Muscle of leg (tissue), 16 donors: ENCODE measurements at places on chromosomes 7 and 10. TPM values are rescaled to one million over a fixed set of nuclear protein-coding genes. Genes with fewer than 3 reads are reported as not detected.

- no peak for DNase-seq
- H3K36me3 ChIP-seq = no peaks in the 10 kb centered on the region
- H3K4me3 ChIP-seq = no peak overlapping the region
- H3K4me1 ChIP-seq = peaks cover 34% of the 10 kb centered on the region
- peaks cover 3% of the 10 kb centered on the region for H3K27me3 ChIP-seq
Observed at GRCh38 chr10:44471410-44471809, 86.5 kb upstream of the CXCL12 start.

The MPP7 gene
- total RNA-seq = 4.8 TPM

DNA sequence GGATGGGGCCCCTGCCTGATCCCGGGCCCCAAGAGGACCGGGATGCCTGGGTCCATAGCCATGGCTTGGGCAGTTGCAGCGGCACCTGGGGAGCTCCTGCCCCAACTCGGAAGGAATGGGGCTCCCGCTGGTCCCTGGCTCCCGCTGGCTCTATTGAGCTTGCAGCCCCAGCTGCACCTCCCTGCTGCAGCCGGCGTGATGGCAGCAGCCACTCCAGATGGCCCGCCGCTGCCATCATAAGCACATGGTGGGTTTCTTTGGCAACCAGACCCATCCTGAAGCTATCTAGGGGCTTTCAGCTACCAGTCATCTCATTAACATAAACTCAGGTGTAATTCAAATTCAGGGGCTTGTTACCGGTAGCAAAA lies 11.1 kb upstream of the DNMBP start:
- H3K4me1 ChIP-seq = peaks cover 27% of the 10 kb centered on the region
- no peak for DNase-seq
- H3K27ac ChIP-seq = no peak overlapping the region
- no peak overlapping the region for H3K4me3 ChIP-seq
- no peaks in the 10 kb centered on the region for H3K36me3 ChIP-seq
- H3K27me3 ChIP-seq = no peaks in the 10 kb centered on the region

The ACHE gene
- total RNA-seq = 21.5 TPM

GRCh38 chr7:88218836-88219605 lies 817 bp downstream of the SRI start:
- peaks cover 6% of the 10 kb centered on the region for H3K4me1 ChIP-seq
- no peaks in the 10 kb centered on the region for H3K27me3 ChIP-seq
- H3K4me3 ChIP-seq = peak overlapping the region; percentile 91
- DNase-seq = peak; percentile 87
- peak overlapping the region; percentile 80 for H3K27ac ChIP-seq

The NUTM2E gene
- 0.35 TPM for total RNA-seq

DNA sequence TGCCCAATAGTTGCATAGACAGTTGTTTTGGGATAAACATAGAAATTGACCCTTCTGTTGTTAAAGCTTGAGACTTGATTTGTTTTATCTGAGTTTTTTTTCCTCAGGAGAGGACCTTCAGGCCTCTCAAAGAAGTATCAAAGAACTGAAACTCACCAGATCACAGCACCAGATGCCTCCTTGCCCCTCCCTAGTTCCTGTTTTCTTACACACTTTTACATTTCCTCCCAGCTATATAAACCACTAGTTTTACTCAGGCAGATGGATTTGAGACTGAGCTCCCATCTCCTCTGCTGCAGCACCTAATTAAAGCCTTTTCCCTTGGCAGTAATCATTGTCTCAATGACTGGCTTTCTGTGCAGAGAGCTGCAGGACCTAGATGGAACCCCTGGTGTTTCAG lies 150.6 kb upstream of the NRG3 start:
- no peak overlapping the region for H3K4me3 ChIP-seq
- no peak for DNase-seq
- no peaks in the 10 kb centered on the region for H3K36me3 ChIP-seq
- H3K4me1 ChIP-seq = no peaks in the 10 kb centered on the region

DNA sequence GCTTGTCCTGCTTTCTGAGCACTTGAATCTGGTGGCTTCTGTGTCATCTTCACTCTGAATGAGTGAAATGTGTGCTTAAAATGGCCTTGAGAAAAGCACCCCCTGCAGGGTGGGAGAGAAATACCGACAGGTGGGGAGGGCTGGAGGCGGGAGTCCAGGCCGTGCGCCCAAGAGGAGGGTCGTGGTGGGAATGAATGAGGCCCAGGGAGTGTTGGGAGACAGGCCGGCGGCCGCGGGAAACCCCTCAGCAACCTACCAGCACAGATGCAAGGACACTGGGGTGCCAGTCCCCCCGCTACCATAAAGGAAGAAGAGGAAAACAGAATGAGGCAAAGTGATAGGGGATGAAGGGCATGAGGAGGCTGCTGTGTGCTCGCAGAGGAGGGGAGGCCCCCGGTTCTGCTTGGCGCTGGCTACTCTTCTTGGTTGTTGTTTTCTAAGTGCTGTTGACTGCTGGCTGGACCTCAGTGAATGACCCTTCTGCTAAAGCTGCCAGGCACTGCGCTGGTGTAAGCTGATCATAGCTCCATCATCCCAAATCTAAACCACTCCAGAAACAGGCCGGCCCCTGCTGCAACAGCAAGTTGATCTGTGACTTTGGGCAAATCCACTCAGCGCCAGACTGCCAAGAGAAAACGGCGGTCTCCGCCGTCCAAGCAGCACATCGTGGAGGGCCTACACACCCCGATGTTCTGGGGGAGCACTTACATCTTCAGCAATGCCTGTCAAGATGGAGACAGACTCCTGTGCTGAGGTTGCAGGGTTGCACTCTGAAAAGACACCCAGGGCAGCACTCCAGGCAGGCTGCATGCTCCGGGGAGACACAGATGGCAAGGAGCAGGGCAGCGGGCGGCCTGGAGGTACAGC lies 378.5 kb downstream of the DNAJB6 start:
- no peaks in the 10 kb centered on the region for H3K4me1 ChIP-seq
- no peak for DNase-seq
- peaks cover 3% of the 10 kb centered on the region for H3K27me3 ChIP-seq
- H3K36me3 ChIP-seq = no peaks in the 10 kb centered on the region
- no peak overlapping the region for H3K4me3 ChIP-seq
- H3K27ac ChIP-seq = no peak overlapping the region

The TRPV6 gene
- 0.09 TPM for total RNA-seq

DNA sequence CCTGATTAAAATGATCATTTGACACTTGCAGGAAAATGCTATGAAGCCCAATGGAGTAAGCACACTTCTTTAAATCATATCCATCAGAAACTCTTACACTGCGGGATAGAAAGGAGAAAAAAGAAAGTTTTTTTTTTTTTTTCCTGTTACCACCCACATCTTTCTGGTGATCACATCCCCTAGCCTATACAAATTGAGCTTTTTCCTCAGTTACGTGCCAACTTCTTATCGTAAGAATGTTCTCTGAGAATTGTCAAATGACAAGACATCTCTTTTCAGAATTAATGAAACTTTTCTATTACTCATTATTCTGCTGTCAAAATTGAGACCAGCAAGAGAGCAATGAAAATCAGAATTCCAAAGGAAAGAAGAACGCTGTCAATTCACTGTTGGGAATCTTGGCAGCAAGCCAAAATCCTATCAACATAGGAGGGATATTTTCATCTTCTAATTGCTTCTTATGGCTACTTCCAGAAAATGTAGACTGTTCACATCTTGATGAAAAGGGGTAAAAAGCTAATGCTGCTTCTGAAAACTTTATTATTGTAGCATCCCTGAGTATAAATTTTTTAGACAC lies 179.5 kb downstream of the ADAM12 start:
- peaks cover 7% of the 10 kb centered on the region for H3K4me1 ChIP-seq
- no peaks in the 10 kb centered on the region for H3K36me3 ChIP-seq

The SLC18A3 gene
- not detected for total RNA-seq

DNA sequence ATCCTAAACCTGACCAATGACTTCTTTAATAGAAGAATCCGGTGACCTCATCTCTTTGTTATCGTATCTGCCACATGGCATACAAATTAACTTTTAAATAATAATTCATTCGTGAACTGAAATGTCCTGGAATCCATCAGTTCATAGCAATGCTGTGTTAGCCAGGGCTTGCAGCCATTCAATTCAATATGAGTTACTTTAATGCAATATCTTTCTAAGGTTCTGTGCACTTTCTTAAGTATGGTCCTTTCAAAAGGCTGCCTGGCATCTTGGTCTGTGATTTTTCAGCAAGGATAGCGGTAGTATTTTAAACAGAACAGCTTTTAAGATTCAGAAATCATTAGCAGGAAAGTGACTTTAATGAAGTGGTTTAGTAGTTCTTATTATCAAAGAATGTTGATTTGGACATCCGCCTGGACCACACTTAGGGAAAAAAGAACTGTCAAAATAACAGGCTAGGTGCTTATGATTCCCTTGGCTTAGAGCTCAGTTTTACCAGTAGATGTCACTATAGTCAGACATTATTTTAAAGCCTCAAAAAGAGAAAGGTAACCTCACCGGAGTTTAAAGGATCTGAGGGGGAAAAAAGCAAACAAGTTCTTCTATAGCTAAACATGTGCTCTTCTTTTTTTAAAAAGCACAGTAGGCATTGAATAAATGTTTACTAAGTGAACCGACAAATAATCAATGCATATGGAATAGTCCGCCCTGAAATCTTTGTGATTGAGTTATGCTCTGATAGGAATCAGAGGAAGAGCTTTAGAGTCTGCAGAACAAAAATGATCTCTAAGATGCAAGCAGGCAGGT lies 22.7 kb downstream of the SLC35G1 start:
- no peaks in the 10 kb centered on the region for H3K36me3 ChIP-seq
- no peaks in the 10 kb centered on the region for H3K27me3 ChIP-seq
- peak; percentile 66 for DNase-seq
- H3K4me3 ChIP-seq = no peak overlapping the region
- peaks cover 7% of the 10 kb centered on the region for H3K4me1 ChIP-seq

The BEND7 gene
- 5.6 TPM for total RNA-seq

DNA sequence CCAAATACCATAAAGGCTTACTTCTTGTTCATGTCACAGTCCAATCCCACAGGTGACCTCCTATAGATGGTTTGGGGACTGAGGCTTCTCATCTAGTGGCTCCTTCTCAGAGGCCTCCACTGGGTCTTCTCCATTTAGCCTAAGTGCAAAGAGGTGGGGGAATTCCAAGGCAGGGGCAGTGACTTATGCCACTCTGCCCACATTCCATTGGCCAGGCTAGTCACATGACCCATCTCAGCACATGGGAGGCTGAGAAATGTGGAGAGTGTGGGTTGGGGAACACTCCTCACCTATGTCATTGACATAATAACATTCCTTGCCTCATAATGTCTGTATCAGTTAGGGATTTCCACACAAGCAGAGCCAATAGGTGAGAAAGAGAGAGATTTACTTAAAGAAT lies 104.3 kb upstream of the PLXNA4 start:
- no peak overlapping the region for H3K4me3 ChIP-seq
- DNase-seq = no peak
- no peaks in the 10 kb centered on the region for H3K27me3 ChIP-seq
- no peaks in the 10 kb centered on the region for H3K4me1 ChIP-seq
- H3K36me3 ChIP-seq = no peaks in the 10 kb centered on the region

The TEX47 gene
- not detected for total RNA-seq

The GPR141 gene
- 0.66 TPM for total RNA-seq

DNA sequence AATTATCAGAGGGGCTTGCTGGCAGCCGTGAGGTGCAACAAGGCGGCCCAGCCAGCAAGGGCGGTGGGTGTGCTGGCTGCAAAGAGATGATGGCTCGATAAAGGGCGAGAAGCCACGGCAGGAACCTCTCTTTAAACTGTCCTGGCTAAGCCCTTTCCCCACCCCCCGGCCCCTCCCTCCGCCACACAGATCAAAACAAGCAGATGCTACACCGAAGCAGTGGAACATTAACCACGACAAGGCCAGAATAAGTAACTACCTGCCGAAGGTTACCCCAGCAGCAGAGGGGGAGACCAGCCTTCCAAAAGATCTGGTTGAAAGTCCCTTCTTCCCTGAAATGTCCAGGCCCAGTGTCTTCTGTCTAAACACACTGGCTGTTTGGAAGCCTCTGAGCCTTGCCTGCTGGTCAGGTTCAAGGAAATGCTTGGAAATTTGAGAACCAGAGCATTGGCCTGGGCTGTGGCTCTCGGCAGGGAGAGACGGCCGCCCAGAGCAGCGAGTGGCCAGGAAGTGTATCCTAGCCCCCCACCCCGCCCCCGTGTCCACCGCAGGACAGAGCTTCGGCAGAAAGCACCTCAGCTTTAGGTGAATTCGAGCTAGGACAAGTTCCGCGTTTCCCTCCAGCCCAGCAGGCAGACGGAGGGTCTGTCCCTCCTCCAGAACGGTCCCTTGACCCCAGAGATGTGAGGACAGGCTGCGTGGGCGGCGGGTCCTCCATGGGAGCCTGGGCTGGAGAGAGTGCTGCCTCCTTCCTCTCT lies 2.1 kb downstream of the FAM20C start:
- peaks cover 2% of the 10 kb centered on the region for H3K27me3 ChIP-seq
- H3K27ac ChIP-seq = peak overlapping the region; percentile 15
- peak; percentile 64 for DNase-seq
- peaks cover 72% of the 10 kb centered on the region for H3K4me1 ChIP-seq

GRCh38 chr10:96612055-96612830 lies 25.4 kb upstream of the TM9SF3 start:
- no peak overlapping the region for H3K27ac ChIP-seq
- DNase-seq = no peak
- no peaks in the 10 kb centered on the region for H3K36me3 ChIP-seq
- no peaks in the 10 kb centered on the region for H3K27me3 ChIP-seq
- peaks cover 2% of the 10 kb centered on the region for H3K4me1 ChIP-seq

DNA sequence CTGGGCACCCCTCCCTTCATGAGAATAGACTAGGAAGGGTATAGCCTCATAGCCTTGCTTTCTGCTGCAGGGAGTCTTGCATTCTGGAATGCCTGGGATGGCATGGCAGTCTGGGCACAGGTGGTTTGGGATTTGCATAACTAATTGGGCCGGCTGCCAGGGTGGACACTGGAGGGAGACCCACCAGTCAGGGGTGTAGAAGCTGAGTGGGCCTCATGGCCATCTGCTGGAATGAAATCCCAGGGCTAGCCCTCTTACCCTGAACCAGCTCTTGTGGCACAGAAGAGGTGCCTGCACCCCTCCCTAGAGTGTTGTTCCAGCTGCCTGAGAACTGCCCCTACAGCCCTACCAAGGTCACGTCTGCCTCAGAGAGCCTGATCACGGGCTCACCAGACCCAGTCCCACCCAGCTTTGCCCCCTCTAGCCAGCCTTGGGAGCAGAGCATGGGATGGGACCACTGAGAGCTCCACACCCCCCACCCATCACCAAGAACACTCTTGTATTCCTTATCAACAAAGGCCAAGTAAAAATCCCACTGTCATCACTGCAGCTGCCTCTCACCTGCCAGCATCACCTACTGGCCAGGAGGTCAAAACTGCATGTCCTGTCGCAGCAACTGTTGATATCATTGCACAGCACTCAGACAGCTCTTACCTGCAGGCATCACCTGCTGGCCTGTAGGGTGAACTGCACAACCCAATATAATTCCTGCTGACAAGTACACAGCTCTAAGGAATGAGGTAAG lies 148.9 kb downstream of the ZEB1 start:
- H3K4me3 ChIP-seq = no peak overlapping the region
- no peak overlapping the region for H3K27ac ChIP-seq
- H3K36me3 ChIP-seq = peaks cover 29% of the 10 kb centered on the region
- no peaks in the 10 kb centered on the region for H3K27me3 ChIP-seq
- H3K4me1 ChIP-seq = no peaks in the 10 kb centered on the region
